ENCODE measurements at places on chromosomes 4 and X.

DNA sequence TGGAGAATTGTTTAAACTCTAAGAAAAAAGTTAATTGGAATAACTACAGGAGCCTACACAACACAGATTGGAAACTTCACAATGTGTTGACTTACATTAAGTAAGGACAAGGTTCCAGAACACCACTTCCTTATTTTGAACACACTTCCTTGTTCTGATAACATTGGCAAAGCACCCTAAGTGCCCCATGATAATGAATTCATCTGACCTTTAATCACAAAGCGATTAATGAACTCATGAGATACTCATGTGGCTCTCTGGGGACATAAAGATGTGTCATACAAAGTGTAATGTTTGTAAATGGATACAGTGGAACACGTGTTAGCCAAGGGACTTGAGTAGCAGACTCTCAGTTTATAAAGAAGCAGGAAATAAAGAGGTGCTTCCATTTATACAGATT lies 69.0 kb upstream of the ATOH1 start:
- no peak for DNase-seq

GRCh38 chr4:157204634-157205244 lies 15.8 kb upstream of the GRIA2 start:
- no peak for DNase-seq

- DNase-seq, result no peak
These were observed 105.9 kb upstream of the ADRA2C start for GRCh38 chr4:3660086-3660927.

GRCh38 chr4:147765121-147765529 lies 33.2 kb downstream of the ARHGAP10 start:
- no peak for DNase-seq

- DNase-seq, result no peak
These were observed 540.2 kb downstream of the PDHA2 start for GRCh38 chr4:96380106-96380505.

GRCh38 chr4:122053186-122053585 lies 98.9 kb upstream of the BLTP1 start:
- DNase-seq, result no peak

DNA sequence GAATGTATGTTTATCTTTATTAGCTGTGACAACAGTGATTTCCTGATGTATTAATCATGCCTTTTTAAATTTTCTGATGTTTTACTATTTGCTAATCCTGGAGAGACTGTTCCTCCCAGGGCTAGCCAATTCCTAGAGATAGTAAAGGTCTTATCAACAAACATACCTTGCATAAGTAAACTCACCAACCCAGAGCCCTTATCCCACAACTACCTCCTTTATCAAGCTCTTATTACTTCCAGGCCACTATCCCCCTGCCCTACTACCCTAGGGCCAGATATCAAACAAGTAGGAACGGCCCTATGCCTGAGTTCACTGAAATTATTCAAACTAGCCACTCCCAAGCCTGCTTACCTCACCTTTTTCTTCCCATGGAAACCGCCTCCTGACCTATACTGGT lies 58.2 kb upstream of the NPNT start:
- no peak for DNase-seq

DNA sequence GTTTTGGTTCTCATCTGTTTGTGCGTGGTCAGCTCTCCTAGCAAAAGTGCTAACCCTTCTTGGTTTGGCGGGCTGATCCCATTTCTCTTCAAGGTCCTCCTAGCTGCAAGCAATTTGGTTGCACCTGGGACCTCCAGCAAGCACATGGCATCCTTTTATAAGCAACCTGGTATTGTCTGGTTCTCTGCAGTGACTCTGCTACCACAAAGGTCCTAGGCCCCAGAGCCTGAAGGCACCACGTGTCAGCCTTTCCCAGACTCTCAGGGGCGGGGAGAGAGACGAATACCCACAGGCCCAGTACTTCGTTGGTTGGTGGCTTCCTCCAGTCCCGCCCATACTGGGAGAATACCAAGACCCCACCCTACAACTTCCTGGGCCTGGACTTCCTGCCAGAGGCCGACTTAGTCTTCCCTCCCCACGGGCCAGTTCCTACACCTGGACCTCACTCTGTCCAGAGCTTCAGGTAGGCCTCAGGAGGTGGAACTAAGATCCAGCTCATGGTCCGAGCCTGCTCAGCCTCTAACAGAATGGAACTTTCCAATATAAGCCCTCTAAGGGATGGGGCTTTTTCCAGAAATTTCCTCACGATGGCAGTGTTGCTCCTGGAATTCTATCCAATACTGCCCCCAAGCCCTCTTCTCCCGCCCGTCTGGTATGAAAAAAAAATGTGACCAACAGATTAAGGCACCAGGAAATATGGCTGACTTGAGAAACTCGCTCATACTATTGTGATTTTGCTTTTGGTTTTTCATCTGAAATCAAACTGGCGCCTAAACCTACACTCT lies 192.5 kb upstream of the STK26 start:
- no peak for DNase-seq

GRCh38 chr4:5965225-5965624 lies 53.0 kb downstream of the C4orf50 start:
- DNase-seq, result no peak
